Tongue (tissue), 3 donors: ENCODE measurements at places on chromosomes 3 and 15.

DNA sequence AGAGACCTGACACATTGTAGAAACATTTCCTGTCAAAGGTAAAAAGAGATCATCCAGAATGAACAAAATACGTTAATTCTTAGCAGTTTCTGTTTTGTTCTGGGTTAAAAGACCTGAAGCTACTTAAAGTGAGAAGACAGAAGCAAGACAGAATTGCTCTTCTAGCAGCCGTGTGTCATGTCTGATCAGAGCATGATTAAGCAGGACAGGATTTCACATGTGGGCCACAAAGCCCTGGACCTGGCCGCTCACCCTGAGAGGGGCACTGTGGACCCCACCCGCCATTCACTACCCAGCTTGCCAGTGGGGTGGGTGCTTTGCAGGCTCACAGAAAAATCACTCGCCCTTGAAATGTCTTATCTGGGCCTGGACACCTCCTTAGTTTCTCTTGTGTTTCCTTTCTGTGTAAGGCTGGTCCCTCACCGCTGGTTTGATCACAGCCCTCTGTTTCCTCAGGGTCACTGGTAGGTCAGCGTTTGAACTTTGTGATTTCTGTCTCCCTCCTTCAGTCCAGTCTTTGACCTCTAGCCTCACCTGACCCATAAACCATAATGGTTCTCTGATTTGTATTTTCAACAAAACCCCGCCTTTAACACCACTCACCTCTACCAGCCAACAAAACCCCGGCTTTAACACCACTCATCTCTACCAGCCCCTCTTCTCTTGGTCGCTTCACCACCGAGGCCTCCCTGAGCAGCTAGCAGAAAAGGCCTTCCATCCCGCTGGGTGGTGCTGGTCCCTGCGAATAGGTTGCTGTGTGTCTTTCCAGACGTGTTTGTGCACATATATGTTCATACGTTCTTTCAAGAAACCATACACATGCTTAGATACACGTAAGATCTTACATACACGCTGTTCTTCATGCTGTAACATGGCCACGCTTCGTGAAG, 185.0 kb downstream of the OR4M2 start:
- no peak for DNase-seq

DNA sequence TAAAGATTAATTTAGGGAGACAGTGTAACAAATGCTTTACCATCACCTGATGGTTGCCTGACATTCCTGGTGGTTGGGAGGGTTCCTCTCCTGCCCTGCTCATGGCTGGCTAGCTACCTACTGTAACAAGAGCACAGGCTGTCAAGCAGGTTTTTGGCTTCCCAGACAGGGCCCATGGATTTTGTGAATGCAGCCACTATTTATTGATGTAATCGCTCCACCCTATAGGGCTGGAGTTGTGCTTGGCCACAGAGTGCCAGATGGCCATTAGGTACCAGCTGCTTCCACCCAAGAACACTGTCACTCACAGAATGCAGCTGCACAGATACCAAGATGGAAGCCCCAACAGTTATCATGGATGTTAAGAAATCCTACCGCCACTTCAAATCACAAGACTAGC, 31.0 kb upstream of the KLHL25 start:
- DNase-seq, result peak; percentile 72

GRCh38 chr3:127645371-127646015, 16.5 kb downstream of the PODXL2 start:
- DNase-seq, result no peak

DNA sequence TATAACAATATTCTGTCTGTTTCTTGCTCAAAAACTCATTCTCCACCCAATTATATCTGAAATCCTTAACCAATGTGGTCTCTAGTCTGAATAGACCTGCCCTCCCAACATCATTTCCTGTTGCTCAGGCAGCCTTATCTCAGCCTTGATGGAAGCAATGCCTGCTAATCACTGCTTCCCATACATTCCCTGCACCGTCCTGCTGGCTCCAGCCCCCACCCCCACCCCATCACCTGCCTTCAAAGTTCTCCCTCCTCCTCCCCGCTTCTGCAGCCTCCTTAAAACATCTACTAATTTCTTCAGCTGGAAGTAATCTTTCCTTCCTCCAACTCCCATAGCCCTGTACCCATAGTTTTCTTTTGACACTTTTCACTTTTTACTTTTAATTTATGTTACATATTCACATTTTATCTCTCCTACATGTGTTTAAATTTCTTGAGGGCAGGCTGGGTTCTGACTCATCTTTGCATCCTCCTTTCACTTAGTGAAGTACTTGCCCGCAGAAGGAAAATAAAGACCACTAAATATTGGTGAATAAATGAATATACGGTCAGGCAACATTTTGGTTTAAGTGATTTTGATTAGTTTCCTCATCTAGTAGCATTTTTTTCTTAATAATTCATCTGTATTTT, 98.2 kb downstream of the MEIS2 start:
- no peak for DNase-seq

DNA sequence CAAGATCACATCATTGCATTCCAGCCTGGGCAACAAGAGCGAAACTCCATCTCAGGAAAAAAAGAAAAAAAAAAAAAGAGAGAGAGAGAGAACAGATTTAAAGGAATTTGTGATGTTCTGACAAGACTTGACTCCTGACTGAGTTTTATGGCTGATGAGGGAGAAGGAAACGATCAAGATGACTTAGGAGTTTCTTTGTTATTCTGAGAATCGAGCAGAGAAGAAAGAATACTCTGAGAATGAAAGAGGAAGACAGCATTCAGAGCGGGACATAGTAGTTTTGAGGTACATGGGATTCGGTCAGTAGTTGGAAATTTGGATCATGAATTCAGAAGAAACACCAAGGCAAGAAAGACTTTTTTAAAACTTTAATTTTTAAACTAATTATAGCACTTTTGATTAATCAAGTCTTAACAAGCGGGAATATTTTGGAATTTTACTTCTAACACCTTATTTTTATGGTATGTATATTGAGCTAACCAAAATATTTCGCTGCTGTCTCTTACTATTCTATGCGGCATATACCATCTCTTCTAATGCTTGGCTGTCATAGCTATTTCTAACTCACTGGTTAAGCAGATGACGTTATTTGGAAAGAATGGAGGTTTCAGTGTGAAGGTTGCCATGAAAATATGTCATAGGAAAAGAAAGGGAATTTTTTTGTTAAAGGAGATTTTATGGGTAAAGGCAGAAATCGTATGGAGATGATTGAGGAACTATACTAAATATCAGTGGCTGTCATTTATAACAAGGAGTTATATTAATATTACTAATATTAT, 644.1 kb downstream of the RBMS3 start:
- no peak for DNase-seq

DNA sequence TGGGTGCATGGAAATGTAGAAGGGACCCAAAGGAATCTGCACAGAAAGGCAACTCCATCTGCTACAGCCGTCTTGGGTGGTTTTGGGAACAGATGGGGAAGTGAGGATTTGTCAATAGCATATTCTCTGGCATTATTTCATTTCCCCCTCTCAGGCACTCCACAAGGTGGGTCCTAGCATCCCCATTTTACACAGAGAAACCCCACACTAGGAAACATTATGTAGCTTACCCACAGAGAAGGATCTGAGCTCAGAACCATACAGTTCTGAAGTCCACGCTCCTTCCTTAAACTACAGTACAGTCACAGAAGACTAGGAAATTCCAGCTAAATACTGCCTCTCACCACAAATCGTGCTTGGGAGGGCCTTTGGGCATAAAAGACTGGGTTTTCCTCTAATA, 61.2 kb upstream of the CTNNB1 start:
- no peak for DNase-seq

DNA sequence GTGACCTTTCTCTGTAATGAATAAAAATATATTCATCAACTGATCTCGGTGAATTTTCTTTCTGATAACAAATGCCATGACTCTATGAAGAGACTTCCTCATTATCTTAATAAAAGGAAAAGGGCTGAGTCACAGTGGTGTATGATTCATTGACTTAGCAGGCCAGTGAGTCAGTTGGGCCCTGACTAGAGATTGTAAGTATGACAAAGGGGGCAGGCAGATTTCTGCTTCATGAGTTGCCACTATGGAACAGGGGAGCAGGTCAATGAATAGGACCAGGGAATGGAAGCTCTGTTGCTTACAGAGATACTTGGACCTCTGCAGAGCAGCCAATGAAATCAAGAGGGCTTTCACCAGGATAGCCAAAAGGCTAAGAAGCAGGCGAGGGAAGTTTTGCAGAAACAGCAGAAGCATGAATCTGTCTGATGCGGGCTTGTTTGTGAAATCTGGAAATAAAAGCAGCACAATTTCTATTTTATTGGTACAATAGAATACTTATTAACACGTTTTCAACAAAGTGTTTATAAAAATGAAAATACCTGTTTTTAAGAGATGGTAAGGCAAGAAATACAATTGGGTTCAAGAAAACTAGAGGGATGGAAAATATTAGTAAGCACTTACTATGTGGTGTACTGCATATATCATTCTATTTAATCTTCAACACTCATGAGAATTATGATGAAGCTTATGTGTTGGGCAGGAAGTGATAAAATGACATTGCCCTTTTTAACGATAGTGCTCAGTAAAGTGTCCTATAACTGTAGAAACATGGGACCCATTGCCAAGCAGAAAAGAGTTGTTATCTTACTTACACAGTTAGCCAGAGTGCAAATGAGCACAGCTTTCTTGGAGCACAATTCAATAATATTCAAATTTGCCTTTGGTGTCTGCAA, 169.8 kb upstream of the MYRIP start:
- DNase-seq, result no peak

- DNase-seq, result peak; percentile 20
Observed at GRCh38 chr3:150396491-150396890, 11.6 kb upstream of the TSC22D2 start.

GRCh38 chr3:72973031-72973723, 23.4 kb upstream of the PPP4R2 start:
- no peak for DNase-seq

DNA sequence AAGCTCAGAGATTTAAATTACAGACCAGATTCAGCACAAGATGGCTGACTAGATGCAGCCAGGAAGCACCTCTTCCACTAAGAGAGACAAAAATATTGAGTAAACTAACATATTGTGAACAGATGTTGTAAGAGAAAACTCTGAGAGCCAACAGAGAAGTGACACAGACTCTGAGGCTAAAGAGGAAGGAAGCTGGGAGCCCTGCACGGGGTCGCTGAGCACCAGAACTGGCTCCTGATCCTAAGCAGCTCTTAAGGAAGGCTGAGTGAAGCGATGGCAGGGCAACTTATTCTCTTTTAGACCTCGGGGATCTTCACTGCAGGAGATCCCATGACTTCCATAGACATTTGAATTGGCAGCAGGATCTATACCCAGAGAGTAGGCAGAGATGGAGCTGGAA, 578.0 kb upstream of the GRM7 start:
- no peak for DNase-seq

DNA sequence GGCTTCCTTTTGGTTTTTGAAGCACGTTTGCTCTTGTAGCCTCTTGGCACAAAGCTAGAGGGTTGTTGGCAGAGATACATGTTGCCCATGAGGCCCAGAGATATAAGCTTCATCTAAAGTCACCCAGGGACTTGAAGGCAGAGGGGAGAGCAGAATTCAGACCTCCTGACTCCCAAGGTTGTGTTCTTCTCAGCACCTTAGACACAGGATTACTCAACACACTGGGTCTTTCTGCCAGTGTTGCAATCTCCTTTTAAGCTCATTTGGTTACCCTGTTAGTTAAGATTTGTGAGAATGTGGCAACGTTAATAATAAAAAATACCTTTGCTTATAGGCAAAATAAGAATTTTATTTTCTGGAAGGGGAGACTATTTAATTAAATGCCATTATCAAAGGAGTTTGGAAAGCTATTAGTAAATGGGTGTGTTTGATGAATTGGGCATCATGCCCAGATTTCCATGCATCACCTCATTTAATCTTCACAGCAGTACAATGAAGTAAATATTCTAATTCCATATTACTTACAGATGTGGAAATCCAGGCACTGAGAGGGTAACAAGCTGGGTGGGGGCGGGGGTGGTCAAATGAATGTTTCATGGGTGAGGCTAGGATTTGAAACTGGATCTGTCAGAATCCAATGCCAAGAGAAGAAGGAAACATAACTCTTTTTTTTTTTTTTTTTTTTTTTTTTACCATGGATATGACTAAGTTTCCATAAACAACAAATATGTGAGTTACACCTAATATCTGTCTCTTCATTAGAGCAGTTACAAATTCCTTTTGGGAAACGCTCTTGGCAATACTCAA, 183.3 kb downstream of the NR1D2 start:
- DNase-seq, result peak; percentile 42
